ENCODE measurements at places on chromosomes 5 and 9.

DNA sequence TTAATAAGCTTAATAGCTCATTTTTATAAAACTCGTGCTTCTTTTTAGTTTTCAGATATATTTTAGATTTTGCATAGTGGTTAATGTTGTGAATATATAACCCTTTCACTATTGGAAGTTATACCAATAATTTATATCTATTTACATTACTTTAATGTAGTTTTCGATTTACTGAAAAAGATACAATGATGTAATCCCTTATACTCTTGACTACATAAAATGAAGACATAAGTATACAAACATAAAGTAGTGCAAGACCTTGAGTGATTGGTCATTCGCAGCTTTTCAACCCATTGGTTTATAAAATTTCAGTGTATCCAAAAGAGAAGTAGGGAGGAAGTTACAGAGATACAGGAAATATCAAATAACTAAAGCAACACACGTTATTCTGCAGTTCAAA is 84.3 kb upstream of the GRHPR start:
- no peak for DNase-seq

- no peak for DNase-seq
Measured at GRCh38 chr9:133141833-133142595, 21.0 kb upstream of the RALGDS start.

GRCh38 chr9:73807952-73808351 is 656.3 kb downstream of the ANXA1 start:
- DNase-seq: no peak

DNA sequence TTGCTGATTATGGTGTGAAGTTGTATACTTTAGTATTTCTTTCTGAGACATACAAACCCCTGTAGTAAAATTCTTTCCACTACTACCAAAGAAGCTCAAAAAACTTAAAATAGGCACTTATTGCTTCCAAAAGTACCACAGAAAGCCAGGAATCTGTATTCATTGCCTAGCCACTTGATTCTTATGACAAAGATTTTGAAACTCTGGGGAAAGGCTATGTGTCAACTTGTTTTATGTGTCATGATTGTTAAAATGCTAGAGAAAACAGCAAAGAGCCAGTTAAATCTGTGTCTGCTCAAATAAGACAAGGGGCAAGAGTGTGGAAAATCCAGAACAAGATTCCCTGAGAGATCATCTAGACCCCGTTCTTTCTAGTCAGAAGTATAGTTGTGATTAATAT is 6.0 kb downstream of the KIF2A start:
- no peak for DNase-seq

DNA sequence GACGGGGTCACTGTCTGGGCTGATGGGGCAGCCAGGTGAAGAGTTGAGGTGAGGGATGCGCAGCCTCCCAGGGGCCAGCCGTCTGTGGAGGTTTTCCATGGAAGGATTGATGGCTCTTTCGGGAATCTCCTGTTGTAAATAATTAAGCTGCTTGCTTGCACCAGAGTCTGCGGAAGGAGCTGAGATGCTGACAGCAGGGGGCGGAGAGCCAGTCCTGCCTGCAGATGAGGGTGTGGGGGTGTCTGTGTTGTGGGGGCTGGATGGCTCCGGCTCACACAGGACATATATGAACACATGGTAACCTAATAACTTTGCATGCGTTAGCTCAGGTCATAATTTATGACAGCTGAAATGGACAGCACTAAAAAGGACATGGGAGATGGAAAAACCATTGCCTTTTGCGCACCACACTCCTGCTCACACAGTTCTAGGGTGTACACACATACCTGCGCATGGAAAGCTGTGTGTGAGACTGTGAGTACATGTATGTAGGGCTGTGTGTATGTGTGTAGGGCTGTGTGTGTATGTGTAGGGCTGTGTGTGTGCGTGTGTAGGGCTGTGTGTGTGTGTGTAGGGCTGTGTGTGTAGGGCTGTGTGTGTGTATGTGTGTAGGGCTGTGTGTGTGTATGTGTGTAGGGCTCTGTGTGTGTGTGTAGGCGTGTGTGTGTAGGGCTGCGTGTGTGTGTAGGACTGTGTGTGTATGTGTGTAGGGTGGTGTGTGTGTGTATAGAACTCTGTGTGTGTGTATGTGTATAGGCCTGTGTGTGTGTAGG is 36.8 kb upstream of the SEMA4D start:
- DNase-seq: no peak

GRCh38 chr5:111461255-111461671 is 51.1 kb downstream of the STARD4 start:
- DNase-seq: no peak

DNA sequence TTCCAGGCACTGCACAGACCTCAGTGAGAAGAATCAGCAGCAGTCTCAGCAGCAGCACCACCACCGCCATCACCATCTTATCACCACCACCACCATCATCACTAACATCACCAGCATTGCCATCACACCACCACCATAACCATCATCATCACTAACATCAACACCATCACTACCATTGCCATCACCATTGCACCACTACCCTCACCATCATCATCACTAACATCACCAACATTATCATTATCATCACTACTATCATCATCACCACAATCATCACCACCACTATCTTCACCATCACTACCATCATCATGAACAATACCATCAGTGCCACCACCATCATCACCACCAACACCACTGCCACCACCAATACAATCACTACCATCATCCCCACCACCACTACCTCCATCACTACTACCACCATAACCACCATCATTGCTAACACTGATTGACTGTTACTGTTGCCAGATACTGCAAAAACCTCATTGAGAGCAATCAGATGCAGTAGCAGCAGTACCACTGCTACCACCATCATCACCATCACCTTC is 61.7 kb downstream of the ABLIM3 start:
- no peak for DNase-seq

DNA sequence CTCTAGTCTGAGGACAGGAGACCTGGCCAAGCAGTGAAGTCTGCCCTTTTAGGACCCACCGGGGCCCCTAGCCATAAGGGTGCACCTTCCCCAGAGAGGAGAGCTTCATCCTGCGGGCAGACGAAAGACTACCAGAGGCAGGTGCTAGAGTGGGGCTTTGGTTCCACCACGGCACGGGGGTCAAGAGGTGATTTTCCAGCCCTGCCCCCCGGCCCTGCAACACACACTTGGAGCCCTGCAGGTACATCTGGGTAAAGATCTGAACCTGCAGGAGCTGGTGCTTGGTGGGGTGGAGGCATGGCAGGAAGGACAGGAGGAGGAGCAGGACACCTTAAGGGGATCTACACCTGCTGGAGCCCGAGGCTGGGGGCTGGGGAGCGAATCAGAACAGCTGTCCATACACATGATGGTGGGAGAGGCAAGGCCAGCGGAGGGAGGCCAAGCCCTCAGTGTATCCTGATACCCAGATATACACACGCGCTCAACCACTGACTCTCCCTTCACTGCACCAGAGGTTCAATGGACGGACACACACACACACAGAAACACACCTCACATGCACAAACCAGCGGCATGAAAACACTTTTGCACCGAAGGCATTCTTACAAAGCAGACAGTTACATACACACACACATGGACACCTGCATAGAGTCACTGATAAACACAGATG is 98.4 kb upstream of the MVB12B start:
- no peak for DNase-seq

DNA sequence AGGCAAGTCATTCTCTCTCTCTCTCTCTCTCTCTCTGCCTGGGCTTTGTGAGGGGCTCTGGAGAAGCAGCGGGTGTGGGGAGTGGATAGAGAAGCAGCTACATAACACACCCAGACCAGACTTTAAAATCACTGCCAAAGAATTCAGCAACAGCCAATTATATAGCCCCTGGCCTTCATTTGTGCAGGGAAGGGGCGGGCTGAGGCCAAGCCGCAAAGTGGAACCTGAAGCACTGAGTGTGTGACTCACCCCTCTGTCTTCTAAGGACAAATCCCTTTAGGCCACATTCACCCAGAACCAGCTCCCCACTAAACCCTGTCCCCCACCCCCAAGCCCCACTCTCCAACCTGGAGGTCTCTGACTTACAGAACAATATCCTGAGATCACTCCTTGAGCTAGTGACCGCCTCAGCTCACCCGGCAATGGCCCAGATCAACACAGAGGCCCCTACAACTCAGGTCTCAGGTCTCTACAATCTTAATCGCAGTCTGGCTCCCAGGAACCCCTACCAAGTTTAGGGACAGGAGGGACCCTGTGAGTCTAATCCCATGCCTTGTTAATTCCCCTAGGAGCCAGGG is 6.0 kb downstream of the B4GALT1 start:
- no peak for DNase-seq

- DNase-seq: no peak
Measured at GRCh38 chr9:129163753-129164152, 14.3 kb downstream of the IER5L start.

GRCh38 chr9:35771075-35771433 is 17.0 kb upstream of the MSMP start:
- no peak for DNase-seq

- DNase-seq: no peak
Measured at GRCh38 chr5:176873541-176874172, 25.5 kb downstream of the HK3 start.

DNA sequence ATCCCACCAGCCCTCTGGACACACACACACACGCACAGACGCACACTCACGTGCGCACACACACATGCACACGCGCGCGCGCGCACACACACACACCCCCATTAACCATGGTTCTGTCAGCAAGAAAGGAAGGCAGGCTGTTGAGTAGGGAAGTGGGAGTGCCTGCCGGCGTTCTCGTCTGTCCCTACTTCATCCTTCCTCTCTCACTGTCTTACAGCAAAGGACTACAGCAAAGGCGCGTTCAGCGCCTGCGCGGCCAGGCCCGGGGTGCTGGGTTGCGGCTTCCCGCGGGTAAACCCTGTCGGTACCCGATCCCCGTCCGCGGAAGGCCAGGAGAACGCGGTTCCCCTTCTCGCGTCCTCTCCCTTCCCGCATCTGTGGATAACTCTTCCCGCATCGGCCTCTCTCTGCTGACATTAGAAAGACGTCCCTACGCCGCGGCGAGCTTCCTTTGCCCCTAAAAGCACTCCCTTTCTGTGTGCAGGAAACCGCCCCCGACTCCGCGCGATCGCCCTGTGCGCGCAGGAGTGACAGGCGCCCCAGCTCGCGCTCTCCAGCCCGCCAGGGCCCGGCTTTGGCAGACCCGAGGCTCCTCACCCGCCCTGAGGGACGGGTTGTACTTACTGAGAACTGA is 219.2 kb downstream of the AGTPBP1 start:
- DNase-seq: no peak

GRCh38 chr9:108953983-108954574 is 19.9 kb downstream of the ABITRAM start:
- no peak for DNase-seq

Data from stimulated activated CD4-positive, alpha-beta T cell treated with anti-CD3 and anti-CD28 coated beads, Interleukin-1b, Interleukin-23, amount 100 ng/mL, for 4 hours (primary cell).